ENCODE measurements at places on chromosomes 2 and 18. TPM values are rescaled to one million over a fixed set of nuclear protein-coding genes. Genes with fewer than 3 reads are reported as not detected.

DNAJC5G gene
- total RNA-seq, result 0.25 TPM

SCN3A gene
- total RNA-seq, result not detected

DNA sequence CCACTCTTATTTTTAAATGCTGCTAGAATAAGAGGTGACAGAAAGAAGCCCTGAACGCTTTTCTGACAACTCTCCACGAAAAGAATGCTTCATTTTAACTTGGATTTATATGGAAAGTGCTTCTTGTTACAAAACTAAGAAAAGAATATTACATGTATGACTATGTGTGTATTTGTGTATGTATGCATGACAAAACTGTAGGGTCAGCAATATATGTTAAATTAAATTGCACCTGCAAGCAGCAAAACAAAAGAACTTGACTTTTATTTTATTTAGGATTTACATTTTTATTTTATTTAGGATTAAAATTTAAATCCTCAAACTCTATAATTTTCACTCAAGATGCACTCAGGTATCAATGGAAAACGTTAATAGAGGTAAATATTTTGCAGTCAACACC is 187.1 kb downstream of the NR4A2 start:
- DNase-seq, result no peak
- no peaks in the 10 kb centered on the region for H3K27me3 ChIP-seq
- no peaks in the 10 kb centered on the region for H3K4me1 ChIP-seq
- H3K27ac ChIP-seq, result no peak overlapping the region
- H3K4me3 ChIP-seq, result no peak overlapping the region

PRSS56 gene
- total RNA-seq, result not detected

GRCh38 chr2:237688081-237688480 is 60.7 kb downstream of the LRRFIP1 start:
- H3K36me3 ChIP-seq, result no peaks in the 10 kb centered on the region
- H3K4me1 ChIP-seq, result peaks cover 3% of the 10 kb centered on the region
- no peak for DNase-seq
- no peaks in the 10 kb centered on the region for H3K27me3 ChIP-seq
- H3K27ac ChIP-seq, result no peak overlapping the region

HES6 gene
- 22.1 TPM for total RNA-seq

- DNase-seq, result no peak
- peaks cover 62% of the 10 kb centered on the region for H3K4me1 ChIP-seq
- H3K27me3 ChIP-seq, result no peaks in the 10 kb centered on the region
- H3K4me3 ChIP-seq, result no peak overlapping the region
Measured at GRCh38 chr2:37589298-37589697, 82.1 kb downstream of the CDC42EP3 start.

GALNT14 gene
- not detected for total RNA-seq

DNA sequence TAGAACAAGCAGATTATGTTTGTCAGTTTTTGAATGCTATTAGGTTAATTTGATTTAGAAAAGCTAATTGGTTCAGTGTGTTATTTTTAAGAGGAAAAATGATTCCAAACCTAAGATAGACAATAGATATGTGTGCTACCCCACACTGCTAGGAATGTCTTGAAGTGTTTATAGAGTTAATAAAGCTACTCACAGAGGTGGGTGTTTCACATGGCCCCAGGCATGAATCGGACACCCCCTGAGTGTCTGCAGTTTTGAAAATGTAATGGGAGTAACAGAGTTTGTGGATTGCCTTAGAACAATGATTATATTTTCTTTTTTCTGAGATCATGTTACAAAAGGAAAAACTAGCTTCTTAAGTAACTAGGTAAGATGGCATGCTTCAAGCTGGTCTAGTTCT is 348.3 kb downstream of the ADCYAP1 start:
- no peaks in the 10 kb centered on the region for H3K27me3 ChIP-seq
- DNase-seq, result no peak
- no peak overlapping the region for H3K27ac ChIP-seq
- no peaks in the 10 kb centered on the region for H3K4me1 ChIP-seq
- H3K36me3 ChIP-seq, result no peaks in the 10 kb centered on the region

DNA sequence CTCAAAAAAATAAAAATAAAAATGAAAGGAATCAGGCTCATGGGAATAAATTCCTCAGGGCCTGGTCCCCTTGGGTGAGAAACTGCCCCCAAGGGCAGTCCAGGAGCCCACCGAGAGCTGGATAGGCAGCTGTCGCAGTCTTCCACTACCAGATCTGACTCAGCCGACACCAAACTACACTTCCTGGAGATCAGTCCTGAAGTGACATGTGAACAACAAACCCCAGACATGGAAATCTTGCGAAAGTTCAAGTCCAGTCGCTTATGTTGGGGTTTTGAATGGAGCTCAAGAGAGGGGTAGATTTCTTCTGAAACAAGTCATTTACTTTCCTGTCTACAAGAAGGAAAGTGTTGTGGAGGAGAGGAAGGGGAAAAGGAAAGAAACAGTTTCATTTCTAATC is 12.9 kb downstream of the ADCY3 start:
- no peak for DNase-seq
- no peak overlapping the region for H3K4me3 ChIP-seq
- no peaks in the 10 kb centered on the region for H3K27me3 ChIP-seq
- H3K4me1 ChIP-seq, result no peaks in the 10 kb centered on the region
- no peaks in the 10 kb centered on the region for H3K36me3 ChIP-seq

POMC gene
- 10.5 TPM for total RNA-seq

DNA sequence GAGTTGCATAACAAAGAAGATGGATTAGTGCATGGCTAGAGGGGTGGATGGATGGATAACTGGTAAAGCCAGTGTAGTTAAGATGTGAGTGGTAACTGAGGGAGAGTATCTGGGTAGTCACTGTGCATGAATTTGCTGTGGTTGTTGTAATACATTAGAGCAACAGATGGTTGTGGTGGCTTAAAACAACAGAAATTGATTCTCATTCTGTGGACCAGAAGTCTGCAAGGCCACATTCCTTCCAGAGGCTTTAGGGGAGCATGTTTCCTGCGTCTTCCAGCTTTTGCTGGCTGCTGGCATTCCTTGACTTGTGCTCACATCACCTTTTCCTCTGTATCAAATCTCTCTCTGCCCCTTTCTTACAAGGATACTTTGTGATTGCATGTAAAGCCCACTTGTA is 155.4 kb downstream of the ASB1 start:
- no peak overlapping the region for H3K27ac ChIP-seq
- no peaks in the 10 kb centered on the region for H3K27me3 ChIP-seq
- no peak overlapping the region for H3K4me3 ChIP-seq
- no peak for DNase-seq

DNA sequence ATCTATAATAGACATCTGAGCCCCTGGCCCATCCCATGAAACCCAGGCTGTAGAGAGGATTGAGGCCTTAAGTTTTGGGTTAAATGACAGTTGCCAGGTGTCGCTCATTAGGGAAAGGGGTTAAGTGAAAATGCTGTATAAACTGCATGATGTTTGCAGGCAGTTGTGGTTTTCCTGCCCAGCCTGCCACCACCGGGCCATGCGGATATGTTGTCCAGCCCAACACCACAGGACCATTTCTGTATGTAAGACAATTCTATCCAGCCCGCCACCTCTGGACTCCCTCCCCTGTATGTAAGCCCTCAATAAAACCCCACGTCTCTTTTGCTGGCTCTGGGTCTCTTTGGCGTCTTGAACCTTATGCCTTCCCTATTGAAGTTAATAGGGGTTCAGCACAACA is 110.7 kb downstream of the XRCC5 start:
- DNase-seq, result no peak
- H3K36me3 ChIP-seq, result no peaks in the 10 kb centered on the region
- H3K4me3 ChIP-seq, result no peak overlapping the region
- no peaks in the 10 kb centered on the region for H3K4me1 ChIP-seq
- no peaks in the 10 kb centered on the region for H3K27me3 ChIP-seq
- no peak overlapping the region for H3K27ac ChIP-seq

- peaks cover 9% of the 10 kb centered on the region for H3K4me1 ChIP-seq
- H3K27ac ChIP-seq, result no peak overlapping the region
- H3K27me3 ChIP-seq, result no peaks in the 10 kb centered on the region
- H3K4me3 ChIP-seq, result no peak overlapping the region
- H3K36me3 ChIP-seq, result no peaks in the 10 kb centered on the region
Measured at GRCh38 chr2:20164734-20165478, 60.0 kb downstream of the SDC1 start.

GRCh38 chr18:293536-293935 is 25.7 kb upstream of the THOC1 start:
- H3K27me3 ChIP-seq, result no peaks in the 10 kb centered on the region
- no peaks in the 10 kb centered on the region for H3K36me3 ChIP-seq
- no peak overlapping the region for H3K4me3 ChIP-seq
- no peak overlapping the region for H3K27ac ChIP-seq

- H3K27ac ChIP-seq, result no peak overlapping the region
- no peak overlapping the region for H3K4me3 ChIP-seq
- H3K4me1 ChIP-seq, result no peaks in the 10 kb centered on the region
- no peaks in the 10 kb centered on the region for H3K36me3 ChIP-seq
- DNase-seq, result no peak
Measured at GRCh38 chr2:39902103-39902502, 123.0 kb upstream of the THUMPD2 start.

DNA sequence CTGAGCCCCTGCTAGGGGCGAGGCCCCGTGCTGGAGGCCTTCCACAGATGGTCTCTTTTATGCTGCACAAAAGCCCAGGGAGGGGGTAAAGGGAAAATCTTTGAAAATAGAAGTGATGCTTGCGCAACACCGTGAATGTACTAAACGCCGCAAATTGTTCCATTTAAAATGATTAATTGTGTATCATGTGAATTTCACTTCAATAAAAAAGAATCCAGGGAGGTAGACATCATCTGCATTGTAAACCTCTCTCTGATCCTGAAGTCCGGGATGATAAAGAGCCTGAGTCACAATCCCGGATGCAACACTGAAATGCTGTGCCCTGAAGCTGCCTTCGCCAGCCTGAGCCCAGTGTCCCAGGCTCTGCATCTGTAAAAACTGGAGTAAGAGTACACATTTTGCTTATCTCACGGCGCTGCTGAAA is 107.7 kb upstream of the PPP1CB start:
- H3K27me3 ChIP-seq, result no peaks in the 10 kb centered on the region
- DNase-seq, result no peak
- no peaks in the 10 kb centered on the region for H3K36me3 ChIP-seq
- H3K4me3 ChIP-seq, result no peak overlapping the region
- H3K27ac ChIP-seq, result no peak overlapping the region
- peaks cover 33% of the 10 kb centered on the region for H3K4me1 ChIP-seq

DNA sequence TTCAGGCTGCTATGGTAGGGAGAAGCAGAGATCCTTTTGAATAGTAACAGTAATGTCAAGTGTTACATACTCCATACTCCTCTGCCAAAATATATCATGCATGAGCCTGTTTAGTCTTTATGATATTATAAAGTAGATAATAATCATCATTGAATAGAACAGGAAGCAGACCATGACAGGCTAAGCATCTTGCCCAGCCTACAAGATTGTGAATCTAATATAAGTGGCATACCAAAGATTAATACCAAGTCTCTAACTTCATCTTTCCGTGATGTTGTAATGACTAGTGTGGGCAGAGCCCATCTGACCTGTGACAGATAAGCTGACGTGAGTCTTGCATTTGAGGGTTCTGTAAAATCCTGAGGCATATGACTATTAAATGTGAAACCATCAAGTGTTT is 13.1 kb downstream of the NDUFB3 start:
- no peaks in the 10 kb centered on the region for H3K4me1 ChIP-seq
- no peak for DNase-seq
- no peaks in the 10 kb centered on the region for H3K36me3 ChIP-seq
- H3K4me3 ChIP-seq, result no peak overlapping the region

SPDYA gene
- total RNA-seq, result 2.0 TPM

DNA sequence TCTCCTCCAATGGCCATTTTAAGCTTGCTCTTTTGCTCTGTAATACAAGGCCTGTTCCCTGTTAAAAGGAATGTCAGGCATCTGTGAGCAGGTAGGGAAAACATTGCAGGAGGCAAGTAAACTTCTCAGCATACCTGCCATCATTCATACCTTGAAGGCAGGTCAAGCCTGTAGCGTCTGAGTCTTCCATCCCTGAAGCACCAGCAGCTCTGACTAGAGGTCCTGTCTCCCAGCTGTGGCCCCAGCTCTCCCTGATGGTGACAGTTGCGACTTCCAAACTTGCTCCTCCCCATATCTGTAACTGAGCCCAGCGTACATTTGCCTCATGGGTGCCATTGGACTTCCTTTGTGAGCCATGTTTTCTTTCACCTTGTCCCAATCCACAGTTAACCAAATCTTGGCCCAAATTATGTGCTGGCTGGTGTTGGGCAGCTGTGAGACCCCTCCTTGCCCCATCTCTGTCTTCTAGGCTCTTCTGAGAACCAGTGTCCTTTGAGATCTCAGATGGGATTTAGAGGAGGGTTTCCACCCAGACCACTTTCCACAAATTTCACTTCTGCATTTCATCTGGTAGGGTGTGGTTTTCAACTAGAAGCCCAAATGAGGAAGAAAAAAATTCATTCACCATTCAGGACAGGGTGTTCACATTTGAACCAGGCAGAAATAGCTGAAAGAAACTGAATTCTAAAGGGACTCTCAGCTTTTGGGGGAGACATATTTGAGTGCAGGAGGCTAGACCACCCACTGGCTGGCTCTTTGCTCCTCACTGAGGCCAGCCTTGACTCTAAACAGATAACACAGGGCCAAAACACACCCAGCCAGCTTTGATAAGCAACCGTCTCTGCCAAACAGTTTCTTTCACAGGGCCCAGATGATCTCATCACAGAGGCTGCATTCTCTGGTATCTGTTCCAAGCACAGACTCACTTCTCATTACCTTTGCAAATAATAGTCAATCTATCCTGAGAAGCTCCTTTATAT is 66.4 kb upstream of the MSH2 start:
- no peaks in the 10 kb centered on the region for H3K27me3 ChIP-seq
- DNase-seq, result peak; percentile 55
- peaks cover 38% of the 10 kb centered on the region for H3K4me1 ChIP-seq
- no peaks in the 10 kb centered on the region for H3K36me3 ChIP-seq

DNA sequence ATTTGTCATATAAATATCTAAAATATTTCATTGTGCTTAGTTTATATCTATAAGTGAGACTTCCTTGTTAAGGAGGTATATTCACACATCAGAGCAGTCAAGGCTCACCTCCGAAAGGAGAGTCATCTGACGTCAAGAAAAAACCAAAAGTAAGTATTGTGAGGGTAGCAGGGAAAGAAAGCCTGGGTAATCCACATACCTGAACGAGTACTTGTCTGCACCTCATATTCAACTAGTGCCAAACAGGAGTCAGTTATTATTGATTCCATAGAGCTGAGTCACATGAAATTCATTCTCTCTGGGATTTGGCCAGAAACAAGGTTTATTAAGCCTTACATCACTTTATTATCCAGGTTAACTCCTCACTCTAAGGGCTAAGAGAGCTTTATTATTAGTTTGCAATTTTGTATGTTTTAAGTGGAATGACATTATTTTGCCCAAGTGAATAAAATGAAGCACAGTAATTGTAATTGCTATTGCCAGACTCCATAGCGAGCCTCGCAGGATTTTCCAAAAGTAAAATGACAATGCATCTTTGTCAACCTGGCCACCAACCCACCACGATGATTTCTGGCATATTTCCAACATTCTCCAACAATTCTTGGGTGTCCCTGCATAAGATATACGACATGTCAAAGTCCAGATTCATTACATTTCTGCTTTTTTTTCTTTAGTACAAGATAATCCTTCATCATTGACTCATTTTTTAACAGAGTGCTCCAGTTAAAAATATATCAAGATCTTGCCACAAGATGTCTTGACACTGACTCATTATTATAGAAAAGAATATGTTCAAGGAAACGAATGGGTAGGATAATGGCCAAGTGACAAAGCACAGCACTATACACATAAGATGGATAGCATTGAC is 1210.4 kb upstream of the ACVR2A start:
- no peaks in the 10 kb centered on the region for H3K27me3 ChIP-seq
- H3K4me3 ChIP-seq, result no peak overlapping the region
- no peak overlapping the region for H3K27ac ChIP-seq
- H3K36me3 ChIP-seq, result no peaks in the 10 kb centered on the region
- DNase-seq, result no peak

KCNE4 gene
- not detected for total RNA-seq
